Right ventricle myocardium inferior (tissue), 1 donor: ENCODE measurements at places on chromosomes 1 and 21. TPM values are rescaled to one million over a fixed set of nuclear protein-coding genes. Genes with fewer than 3 reads are reported as not detected.

Gene ANGPTL3
- total RNA-seq, result not detected

Gene PDZK1
- 0.30 TPM for total RNA-seq

Gene PDE4B
- 12.0 TPM for total RNA-seq

DNA sequence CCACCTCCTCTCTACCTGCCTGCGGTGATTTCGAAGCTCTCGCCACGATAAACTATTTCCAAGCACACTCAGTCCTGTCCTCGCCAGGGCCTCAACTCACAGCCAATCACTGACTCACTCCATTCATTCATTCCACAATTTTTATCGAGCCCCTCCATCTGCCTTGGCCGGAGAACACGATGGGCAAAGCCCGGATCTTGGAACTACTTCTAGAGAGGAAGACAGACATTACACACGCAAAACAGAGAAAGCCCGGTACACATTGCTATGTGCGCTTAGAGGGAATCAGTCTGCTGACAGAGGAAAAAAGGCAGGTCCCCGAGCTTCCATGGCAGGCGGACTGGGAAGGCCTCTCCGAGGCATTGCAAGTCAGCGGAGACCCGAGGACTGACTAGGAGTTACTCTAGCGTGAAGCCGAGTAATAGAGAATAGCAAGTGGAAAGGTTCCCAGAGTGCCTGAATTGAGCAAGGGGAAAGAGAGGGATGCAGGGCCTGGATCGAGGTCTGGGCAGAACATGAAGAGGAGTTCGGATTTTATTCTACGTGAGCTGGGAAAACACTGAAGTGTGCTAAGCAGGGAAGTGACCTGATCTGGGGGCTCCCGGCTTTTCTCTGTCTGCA, 54.2 kb upstream of the DNAJC6 start:
- DNase-seq, result no peak

DNA sequence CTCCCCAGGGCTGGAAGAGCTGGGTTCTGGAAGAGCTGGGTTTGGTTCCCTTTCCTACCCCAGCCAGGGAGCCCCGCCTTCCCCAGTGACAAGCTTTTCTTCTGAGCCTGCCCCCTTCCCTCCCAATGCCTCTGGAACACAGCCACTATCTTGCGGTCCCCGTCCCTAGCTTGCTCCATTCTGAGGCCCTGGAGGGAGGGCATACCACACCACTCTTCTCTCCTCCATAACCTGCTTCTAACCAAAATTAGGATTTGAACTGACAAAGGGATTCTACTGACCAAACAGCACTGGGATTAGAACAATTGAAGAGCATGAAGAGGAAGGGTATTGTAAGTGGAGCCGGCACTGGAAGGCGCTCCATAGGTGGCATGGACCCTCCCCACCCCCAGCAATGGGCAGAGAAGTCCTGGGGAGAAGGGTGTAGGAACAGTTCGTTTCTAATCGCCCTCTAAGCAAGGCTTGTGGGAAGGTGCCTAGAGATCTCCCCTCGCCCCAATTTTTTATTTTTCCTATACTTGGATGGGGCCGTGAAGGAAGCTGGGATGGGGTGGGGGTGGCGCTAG, 690 bp downstream of the C1orf216 start:
- peak; percentile 72 for DNase-seq

- no peak for DNase-seq
Measured at GRCh38 chr1:9269078-9269501, 23.6 kb upstream of the SPSB1 start.
